ENCODE measurements at places on chromosomes 2 and 18.

GRCh38 chr18:6627645-6628044 lies 101.9 kb upstream of the ARHGAP28 start:
- peak; percentile 82 for DNase-seq

- no peak for DNase-seq
Measured at GRCh38 chr2:237652854-237653253, 25.5 kb downstream of the LRRFIP1 start.

DNA sequence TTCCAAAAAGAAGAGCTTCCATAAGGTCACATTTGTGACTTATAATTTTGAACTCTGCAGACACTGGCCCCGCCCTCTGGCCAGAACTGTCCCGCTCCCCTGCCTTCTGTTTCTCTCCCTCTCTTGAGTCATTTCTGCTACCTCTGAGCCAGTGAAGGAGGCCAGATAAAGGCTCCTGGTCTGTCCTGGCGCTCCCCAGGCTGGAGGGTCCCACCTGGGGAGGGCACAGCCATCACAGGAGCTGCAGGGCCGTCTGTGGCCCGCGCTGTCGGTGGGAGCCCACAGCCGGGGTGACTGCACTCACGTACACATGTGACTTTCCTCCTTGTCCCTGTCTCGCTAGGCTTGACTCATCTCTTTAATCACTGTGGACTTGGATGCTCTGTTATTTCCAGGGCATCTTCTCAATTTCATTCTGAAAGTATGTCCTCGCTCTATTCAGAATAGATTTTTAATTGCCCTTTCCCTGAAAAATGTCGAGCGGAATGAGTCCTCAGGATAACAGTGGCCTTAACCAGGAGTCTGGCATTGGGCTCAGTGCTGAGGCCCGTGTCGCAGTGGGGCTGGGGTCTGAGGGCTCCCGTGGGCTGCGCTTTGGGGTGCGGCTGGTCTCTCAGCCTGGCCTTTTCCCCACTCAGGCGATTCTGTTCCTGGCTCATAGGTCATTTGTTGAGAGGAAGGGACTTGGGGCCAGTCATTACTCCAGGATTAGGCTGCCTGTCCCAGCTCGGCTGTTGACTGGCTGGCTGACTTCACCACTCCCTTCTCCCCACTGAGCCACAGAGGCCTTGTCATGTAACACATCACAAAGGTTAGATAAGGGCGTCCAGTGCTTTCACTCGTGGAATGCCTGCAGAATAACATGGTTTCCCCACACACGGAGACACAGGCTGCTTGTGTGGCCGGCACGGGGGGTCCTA lies 34.5 kb downstream of the KLHL29 start:
- no peak for DNase-seq

GRCh38 chr2:145692971-145693478 lies 1173.1 kb upstream of the ZEB2 start:
- peak; percentile 23 for DNase-seq

DNA sequence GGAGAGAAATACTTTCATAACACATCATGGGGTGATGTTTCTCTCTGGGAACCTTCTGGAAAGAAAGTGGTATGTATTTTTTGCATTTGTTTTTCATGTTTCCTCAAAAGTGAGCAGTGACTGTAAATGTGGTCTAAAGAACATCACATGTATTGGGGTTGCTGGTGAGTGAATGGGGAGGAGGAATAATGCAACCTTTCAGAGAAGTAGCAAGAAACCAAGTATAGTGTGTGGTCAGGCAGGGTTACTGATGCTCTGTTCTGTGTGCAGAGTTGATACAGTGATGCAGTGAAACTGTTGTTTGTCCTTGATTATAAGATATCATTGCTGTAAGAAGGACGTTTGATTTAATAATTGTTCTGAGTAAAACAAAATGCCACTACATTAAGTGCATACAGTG lies 24.1 kb downstream of the ADNP2 start:
- DNase-seq: no peak

DNA sequence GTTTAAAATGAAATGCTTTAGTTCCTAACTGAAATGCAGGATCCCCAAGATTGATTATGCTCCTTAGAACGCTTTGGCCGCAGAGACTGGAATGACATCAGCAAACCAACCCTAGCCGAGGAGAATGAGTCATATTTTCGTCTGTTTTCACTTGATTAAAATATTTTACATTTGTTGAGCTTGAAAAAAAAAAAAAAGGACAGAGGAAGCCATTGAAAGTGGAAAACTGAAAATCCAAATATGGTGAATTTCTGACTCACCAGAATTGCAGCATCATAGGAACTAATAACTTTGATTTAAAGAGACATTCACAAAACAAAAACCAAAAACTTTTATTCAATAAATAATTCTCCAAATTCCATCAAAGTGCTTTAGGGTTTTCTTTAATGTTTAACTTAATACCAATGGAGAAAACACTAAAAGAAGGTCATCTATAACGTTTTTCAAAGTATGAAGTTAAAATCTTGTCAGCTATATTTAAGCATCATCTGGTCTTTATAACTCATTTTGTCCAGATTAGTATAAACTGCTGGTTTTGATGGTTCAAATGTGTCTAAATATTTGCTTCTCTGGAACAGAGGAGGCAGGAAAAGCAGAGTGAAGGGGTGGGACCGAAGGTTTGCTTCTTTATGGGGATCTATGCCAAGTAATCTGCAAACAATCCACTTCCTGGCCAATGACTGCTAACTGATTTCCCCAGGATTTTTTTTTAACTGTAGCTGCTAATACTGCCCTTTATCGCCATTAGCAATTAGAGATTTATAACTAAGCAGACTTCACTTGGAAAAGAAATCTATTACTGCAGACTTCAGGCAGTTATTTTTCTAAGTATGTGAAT lies 30.9 kb upstream of the COL5A2 start:
- DNase-seq: peak; percentile 98

DNA sequence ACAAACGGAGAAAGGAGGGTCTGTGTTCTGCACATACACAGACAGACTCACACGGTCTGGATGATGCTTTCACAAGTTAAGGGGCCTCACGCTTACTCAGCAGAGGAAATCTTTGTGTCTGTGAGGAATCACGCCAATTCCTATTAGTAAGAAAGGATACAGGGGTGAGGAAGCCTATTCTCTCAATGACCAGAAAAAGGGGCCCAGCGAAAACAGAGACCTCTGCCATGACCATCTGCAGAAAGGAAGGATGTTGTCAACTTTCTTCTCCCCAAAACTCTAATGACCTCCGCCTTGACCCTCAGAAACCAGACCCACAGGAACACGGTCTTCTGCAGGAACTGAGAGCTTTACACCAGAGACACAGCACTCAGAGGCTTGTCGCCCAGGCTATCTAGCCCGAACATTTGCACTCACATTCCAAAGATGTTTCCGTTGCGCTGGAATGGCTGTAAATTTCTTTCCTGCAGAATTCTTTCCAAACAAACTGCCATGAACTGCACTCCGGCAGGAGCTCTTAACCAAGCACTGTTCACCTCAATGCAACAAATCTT lies 186.3 kb downstream of the TCF4 start:
- DNase-seq: peak; percentile 95

- no peak for DNase-seq
Measured at GRCh38 chr18:37524139-37524497, 41.5 kb downstream of the CELF4 start.

DNA sequence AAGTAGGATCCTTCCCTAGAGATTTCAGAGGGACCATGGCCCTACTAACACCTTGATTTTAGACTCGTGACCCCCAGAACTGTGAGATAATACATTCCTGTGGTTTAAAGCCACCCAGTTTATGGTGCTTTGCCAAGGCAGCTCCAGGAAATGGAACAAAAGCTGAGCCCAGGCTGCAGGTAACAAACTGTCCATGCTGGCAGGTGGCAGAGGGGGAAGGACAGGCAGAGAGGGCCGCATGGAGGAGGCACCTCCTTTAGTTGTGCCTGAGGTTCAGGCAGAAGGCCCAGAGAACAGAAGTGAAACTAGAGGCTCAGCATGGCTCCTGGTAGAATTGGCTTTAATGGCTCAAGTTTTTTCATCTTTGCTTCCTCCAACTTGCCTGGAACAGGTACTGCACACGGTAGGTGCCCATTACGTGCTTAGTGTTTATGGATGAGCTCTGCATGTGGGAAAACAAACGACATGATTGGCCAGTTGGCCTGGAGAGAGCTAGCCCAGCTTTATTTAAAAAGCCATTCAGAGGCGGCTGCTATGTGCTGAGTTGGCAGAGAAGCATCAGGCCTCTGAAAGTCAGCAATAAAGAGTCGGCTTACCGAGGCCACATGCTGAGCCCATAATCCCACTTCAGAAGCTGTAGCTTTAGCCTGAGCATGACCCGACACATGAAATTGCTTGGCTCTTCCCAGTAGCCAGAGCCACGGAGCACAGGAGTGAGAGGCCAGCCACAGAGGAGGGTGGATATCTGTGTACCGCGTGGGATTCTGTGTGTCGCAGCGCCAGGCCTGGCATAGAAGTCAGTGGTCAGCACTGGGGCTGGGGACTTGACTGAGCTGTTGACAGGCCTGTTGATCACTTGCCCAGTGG lies 36.5 kb downstream of the HS1BP3 start:
- DNase-seq: peak; percentile 38

DNA sequence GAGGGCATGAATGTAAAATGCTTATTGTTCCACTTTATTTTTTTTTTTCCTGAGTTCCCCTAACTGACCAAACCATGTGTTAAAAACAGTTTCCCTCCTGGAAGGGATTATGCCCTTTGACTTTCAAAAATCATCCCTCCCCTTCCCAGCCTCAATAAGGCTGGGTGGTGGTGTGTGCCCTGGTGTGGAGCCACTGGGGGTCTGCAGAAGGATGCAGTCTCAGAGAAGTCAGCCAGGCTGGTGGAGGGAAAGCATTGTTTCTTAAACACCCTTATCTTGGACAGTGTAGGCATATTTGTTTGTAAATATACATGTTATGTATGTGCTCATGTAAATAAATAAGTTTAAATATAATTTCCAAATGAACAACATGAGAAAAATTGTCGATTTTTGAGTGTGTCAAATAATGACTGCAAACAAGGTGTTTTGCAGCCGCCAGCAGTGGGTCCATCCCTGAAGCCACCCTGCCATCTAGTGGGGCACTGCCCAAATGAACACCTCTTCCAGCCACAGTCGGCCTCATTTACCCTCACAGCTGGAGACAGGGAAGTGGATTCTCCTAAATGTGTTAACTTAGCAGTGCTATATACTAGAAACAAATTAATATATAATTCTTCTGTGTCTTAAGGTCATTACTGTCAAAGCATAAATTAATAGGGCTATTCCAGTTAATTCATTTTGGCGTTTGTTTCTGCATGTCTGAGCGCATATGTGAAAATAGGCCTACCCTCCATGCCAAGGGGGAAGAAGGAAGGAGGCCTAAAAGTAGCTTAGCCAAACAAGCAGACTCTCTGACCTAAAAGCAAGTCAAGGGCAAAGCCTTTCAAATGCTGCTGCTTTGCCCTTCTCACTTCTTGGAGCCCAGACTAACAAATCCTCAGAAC lies 209.6 kb upstream of the PIK3C3 start:
- peak; percentile 47 for DNase-seq

DNA sequence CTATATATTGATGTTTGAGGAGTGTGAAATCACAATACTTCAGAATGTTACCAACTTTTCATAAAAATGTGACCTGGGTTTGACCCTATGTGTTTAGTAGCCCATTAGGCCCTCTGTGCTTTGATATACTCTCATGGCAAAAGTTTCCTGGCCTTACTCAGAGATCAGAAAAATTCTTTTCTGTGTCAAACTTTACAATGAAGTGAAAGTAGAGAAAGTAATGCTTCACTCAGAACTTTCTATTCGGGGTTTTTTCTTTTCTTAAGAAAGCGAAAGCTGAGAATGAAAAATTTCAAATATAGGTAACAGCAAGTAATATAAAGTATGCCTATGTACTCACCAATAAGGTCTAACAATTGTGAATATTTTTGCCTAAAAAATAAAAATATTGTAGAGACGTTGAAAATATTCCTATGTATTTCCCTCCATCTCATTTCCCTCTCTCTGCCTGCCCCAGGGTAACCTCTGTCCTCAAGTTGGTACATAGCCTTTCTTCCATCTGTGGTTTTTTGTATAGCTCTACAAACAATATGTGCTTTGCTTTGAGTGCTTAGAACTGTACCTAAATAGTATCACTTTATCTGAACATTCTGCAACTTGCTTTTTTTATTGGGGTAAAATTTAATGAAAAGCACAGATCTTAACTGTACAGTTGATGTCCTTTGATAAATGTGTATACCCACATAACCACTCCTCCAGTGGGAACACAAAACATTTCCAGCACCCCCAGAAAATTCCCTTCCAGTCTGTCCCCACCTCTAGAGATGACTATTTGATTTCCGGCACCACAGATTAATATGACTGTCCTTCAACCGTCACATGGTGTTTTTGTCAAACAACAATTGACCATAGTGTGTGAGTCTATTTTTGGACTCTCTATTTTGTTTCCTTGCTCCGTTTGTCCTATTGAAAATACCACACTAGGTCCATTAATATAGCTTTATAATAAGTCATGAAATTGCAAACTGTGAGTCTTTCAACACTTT lies 10.3 kb upstream of the ACKR3 start:
- DNase-seq: no peak

DNA sequence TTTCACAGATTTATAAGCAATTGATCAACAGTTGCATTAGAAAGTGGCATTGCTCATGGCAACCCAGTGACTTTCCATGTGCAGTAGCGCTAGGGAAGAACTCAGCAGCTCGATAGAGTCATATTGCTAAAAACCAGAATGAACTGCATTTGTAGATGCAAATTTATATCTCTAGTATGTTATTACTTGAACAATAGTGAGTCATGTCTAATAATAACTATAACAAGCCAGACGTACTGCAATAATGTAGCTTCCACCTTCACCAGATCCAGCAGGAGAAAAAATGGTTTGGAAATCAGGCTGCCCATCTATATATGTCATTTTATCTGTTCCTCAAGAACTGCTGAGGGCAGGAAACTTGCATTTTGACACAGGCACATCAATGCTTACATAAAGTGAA lies 66.5 kb upstream of the FIGN start:
- peak; percentile 4 for DNase-seq

- no peak for DNase-seq
Measured at GRCh38 chr2:101386599-101387150, 628 bp downstream of the CREG2 start.

DNA sequence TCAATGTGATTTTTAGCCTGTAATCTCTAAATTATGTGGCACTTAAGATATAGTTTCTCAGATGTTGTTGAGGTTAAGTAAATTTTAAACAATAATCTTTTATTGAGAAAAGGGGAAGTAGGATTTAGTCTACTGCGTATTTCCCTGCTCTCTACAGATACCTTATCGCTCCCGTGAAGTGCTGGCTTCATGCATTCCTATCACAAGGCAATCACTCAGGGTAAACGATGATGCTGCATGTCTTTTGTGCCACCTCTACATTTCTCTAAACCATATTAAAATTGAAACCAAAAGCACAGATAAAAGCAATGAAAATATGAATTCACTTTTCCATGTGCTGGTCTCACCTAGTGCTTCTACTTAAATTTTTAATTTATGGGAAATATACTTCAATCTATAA lies 14.4 kb upstream of the RPE start:
- no peak for DNase-seq

DNA sequence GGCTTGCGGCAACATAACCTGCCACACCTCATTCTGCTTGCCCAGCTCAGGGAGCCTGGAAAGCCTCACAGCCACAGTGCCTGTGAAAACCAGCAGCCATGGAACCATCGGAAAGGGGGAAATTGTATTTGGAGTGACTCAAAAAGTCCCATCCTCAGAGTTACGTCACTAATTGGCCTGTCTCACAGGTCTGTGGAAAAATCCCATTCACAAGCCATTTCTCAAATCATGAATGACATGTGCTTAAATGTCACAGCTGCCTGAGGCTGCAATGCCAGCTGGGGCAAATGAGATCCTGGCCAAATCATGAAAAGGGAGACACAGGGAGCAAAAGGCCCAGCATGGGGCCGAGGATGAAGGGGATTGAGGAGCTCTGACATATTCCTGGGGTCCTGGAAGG lies 486.9 kb upstream of the RAB6C start:
- DNase-seq: no peak

- DNase-seq: no peak
Measured at GRCh38 chr2:77484026-77484425, 38.1 kb downstream of the LRRTM4 start.
